ENCODE measurements at places on chromosomes 5 and 9. TPM values are rescaled to one million over a fixed set of nuclear protein-coding genes. Genes with fewer than 3 reads are reported as not detected.

The PCDHGC4 gene
- total RNA-seq: 0.89 TPM

The THBS4 gene
- 2.9 TPM for total RNA-seq

The LVRN gene
- 0.25 TPM for total RNA-seq

The S1PR3 gene
- total RNA-seq: 1.2 TPM

The CKMT2 gene
- 0.38 TPM for total RNA-seq

The VCAN gene
- total RNA-seq: 0.25 TPM

The SYK gene
- 0.13 TPM for total RNA-seq

- no peak for DNase-seq
Observed at GRCh38 chr5:39400713-39401578, 23.8 kb downstream of the DAB2 start.

GRCh38 chr9:97711223-97711626, 14.1 kb upstream of the XPA start:
- no peak for DNase-seq

DNA sequence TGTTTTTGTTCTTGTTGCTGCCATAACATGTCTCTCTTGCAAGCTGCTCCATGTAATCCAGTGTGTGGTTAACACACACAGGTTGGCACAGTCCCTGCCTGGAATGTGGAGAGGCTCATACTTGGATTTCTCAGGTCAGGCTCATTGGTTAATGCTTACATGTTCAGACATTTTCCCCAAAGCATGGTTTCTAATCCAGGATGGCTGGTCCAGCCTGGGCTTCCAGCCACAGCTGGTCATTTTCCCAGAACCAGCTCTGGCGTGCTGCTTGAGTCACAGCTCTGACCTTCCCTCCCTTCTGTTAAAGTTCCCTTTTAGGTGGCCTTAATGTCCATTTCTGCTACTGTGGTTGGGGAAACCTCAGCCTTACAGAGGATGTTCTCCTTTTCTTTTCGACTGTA, 294.3 kb downstream of the TAF11L14 start:
- DNase-seq: peak; percentile 0

GRCh38 chr5:149314571-149315111, 30.7 kb upstream of the GRPEL2 start:
- no peak for DNase-seq

DNA sequence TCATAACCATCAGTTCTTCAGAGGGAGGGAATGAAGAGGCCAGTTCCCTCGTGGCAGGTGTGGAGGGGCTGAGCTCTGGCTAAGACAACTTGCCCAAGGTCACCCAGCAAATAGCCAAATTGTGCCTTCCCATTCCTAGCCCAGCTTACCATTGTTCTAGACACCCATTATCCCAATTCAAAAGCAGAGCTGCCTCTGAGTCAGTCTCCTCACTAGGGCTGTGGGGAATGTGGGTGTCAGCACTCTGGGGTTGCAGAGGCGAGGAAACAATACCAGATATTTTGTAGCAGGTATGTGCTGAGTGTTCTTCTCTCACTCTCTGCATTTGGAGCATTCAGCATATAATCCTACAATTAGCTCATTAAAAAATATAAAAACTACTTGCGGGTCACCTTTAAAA, 270.8 kb downstream of the PSAT1 start:
- no peak for DNase-seq

DNA sequence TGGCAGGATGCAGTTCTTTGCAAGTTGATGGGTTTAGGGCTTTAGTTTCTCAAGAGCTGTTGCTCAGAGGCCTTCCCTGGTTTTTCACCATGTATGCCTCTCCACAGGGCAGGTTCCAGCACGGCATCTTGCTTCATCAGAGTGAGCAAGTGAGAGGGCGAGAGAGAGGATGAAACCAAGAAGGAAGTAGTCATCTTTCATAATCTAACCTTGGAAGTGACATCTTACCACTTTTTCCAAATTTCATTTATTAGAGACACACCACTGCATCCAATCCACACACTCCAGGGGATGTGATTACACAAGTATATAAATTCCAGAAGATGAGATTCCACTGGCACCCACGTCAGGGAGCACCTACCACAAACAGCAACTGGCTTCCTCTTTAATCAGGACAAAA, 294.4 kb downstream of the MARCHF11 start:
- no peak for DNase-seq

DNA sequence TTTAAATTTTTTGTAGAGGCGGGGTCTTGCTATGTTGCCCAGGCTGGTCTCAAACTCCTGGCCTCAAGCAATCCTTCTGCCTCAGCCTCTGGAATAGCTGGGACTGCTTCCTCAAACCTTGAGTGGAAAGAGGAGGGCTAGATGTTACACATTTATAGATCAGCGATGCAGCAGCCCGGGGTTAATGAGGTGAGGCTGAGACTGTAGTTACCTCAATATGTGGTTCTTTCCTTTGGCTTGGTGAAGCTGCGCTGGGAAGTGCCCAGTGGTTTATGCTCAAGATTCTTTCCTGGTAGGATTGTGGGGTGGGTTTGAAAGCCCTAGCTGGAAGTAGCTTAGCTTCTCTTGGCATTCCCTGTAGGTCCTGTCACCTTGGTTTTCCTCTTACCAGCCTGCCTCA, 22.5 kb downstream of the ZNF618 start:
- DNase-seq: no peak

DNA sequence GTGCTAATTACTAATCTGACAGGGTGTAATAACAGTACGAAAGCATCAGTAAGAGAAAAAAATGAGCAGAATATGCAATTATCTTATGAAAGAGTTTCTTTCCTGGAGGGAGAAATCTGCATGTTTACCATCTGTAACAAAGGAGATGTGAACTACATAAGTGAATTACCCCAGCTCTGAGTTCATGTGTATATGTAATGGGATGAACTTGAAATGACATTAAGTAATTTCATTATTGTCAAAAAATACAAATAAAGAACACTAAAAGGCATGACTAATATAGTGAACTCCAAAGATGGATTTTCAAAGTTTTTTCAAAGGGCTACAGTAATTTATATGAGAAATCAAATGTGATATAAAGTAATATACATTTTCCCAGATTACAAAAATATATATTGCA, 944.0 kb downstream of the MAT2B start:
- no peak for DNase-seq

- DNase-seq: no peak
Observed at GRCh38 chr9:109775516-109775915, 4.5 kb upstream of the PALM2AKAP2 start.

- no peak for DNase-seq
Observed at GRCh38 chr9:108078375-108078774, 588.8 kb upstream of the KLF4 start.

DNA sequence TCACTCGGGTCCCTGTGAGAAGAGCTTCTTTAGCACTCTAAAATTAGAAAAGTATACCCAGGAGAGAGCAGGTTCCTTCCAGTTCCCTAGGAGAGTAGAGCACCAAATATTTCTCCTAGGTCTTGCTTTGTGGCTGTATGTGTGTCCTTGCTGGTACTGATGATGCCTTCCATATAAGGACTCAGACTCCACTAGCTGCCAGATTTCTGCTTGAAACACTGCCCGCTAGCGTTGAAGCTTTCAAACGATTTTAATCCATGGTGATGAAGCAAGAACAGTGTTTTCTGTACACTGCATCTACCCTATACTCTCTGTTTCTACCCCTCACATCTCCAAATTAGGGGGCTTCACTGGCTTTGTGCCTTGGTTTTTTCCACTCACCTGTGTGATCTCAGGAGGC, 2.4 kb upstream of the SMC2 start:
- DNase-seq: peak; percentile 2

DNA sequence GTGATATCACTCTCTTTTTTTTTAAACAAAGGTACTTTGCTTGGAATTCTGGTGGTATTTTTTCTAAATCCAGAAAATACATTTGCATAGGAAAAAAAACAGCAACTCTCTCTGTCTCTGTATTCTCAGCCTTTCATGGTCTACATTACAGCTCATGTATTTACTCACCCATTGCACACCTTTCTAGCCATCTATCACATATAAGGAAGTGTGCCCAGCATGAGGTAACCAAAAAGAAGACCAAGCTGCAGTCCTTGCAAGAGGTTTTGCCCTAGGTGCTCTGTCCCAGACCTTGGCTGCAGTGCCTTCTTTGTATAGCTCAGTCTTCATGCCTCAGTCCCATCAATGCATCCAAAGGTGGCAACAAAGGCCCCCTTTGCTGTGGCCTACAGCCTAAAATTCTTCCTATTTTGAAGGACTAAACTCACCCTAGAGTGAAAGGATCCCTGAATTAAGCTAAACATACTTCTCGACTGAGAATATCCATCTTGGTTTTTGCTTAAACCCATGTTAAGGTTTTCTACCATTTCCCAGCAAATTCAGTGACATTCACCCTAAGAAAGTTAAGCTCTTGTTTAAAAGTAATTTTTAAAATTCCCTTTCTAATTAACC, 446.4 kb downstream of the KIF4B start:
- DNase-seq: no peak

DNA sequence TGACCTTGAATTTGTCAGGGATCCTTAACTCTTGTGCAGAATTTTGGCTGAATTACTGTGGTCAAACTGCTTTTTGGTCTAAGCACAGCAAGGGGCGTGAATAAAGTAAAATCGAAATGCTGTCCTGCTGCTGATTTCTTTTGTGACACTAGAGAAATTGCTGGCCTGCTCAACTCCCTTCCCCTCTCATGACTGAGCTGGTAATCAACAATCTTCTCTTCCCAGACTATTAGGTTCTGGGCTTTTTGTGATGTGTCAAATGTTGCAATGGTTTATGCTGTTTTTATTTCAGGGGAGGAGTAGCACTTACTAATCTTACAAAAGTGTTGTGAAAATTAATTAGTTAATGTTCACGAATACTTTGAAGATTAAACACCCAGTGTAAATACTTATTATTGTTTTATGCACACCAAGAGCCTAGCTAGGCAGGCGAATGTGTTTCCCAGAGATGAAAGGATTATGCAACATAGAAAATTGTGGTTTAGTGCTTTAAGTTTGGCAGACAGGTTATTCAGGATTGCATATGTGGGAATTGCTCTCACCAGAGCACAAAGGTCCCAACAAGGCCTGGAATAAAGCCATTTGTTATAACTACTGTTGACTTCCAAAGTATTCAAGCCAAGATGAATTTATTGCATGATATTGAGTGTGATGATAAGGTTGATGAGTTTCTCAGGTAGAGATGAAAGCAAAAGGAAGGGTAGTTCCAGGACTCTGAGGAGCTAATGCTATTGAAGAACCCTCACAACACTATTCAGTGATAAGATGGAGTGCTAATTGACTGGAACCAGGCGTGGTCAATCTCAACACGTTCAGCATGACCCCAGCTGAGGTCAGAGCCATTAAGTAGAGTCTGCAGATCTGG, 280.7 kb upstream of the ZNF608 start:
- no peak for DNase-seq

DNA sequence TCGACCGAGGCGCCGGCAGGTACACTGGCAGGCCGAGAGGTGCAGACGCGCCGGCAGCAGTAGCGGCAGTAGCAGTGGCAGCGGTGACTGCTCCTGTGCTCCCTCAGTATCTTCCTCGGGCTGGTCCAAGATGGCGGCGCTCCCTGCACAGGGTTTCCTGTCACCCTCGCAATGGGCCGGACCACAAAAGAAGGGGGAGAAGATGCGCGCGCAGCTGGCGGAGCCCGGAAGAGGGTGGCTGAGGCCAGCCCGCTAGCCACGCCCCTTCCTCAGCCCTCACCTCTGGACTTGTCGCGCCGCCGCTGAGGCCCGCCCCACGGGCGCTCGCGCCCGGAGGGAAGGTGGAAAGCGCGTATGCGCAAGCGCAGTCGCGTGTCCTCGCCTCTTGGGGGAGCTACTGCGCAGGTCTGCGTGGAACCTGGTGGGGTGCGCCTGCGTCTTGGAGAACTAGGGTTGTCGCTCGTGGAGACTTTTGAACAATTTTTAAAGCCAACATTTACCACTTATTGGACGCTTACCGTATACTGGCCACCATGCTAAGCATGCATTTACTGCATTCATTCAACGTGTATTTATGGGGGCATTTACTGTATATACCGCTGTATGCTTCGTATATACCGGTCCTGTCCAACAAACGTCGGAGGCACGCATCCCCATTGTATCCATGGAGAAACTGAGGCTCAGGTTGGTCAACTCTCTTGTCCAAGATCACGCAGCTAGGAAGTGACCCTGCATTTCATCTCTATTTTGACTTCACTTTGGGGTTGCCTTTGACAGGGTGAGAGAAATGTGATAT, at the start of gene RAB14:
RAB14 (minus strand) TSS at position 132 of the 796 bp plus-strand sequence. CDS start 8,457 bp downstream, outside the sequence.
- peak; percentile 94 for DNase-seq

DNA sequence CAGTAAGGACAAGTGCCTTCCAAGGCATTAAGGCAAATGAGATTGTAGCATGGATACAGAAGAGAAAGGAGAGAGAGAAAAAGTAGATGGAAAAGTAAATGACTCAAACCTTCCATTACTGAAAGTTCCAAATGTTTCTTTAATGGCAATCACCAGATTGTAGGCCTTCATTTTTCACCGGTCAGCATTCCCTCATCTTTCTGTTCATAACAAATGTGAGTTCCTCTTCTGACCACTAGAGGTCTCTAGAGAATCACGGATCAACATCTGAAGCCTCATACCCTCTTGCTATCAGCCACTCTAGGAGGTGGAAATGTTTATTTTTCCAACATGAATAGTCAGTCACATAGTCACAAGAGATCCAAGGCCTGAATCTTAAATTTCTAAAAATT, 73.6 kb upstream of the RPS23 start:
- peak; percentile 84 for DNase-seq

DNA sequence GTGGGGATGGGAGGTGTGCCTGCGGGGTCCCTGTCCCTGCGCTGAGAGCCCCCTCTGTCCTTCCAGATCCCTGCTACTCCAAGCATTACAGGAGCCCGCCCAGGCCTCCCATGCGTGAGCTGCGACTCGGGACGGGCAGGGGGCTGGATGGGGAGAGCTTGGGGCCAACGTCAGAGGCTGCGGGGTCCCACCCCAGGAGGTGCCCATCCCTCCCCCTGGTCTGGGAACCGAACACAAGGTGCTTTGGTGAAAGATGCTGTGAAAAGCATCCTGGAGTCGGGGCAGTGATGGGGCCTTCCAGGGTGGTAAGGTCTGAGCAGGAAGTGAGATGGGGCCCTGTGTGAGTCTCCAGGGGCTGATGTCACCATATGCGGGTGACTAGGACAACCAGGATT, 2.7 kb downstream of the LCN9 start:
- DNase-seq: no peak

- no peak for DNase-seq
Observed at GRCh38 chr5:141040093-141040770, 10.9 kb upstream of the PCDHB1 start.

DNA sequence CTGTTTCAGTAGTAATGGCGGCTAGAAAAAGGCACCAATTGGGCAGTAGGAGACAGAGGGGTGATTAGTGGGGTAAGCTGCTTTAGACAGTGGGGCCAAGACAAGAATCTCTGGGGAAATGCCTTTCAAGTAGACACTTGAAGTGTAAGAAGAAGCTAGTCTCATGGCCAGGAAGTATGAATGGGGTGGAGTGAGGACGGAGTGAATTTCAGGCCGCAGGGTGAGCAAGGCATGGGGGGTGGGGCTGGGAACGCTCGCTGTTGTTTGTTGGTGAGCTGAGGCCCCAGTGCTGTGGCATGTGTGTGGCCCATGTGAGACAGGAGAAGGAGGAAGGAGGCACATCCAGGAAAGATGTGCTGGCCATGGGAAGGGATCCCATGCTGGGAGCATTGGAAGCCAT, 149.2 kb upstream of the NFIL3 start:
- no peak for DNase-seq

- DNase-seq: no peak
Observed at GRCh38 chr5:172899436-172899835, 59.8 kb upstream of the RPL26L1 start.

- DNase-seq: no peak
Observed at GRCh38 chr5:122702524-122702875, 72.4 kb upstream of the SNX2 start.

GRCh38 chr5:139636975-139637408, 11.2 kb upstream of the CXXC5 start:
- no peak for DNase-seq

- DNase-seq: no peak
Observed at GRCh38 chr9:110844121-110844520, 175.5 kb downstream of the MUSK start.
